ENCODE measurements at places on chromosomes 2 and 18.

- DNase-seq = no peak
These were observed 142.7 kb upstream of the KYNU start for GRCh38 chr2:142734770-142735169.

GRCh38 chr2:73494031-73494430 is 108.4 kb downstream of the ALMS1 start:
- DNase-seq = no peak

- DNase-seq = no peak
These were observed 452.8 kb downstream of the MBD2 start for GRCh38 chr18:53771664-53772063.

- DNase-seq = no peak
These were observed 240.7 kb upstream of the EPAS1 start for GRCh38 chr2:46056541-46056940.
